Stromal cell of bone marrow (primary cell): ENCODE measurements at places on chromosomes 16 and 17.

DNA sequence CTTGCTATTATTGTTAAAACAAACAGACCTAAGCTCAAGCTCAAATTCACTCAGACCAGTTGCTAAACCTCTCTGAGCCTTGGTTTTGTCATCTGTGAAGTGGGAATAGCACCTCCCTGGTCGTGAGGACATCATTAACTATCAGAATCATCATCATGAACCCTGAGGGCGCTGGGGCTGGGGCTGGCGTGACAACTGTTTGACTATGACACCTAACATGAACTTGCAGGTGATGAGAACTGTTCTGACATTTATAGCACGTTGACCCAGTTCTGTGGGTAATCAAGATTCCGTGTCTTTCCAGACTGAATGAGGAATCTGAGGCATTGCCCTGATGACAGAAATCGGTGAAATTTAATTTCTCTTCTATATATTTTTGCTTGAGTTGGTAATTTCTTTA is 71.3 kb upstream of the CDH5 start:
- DNase-seq: no peak

DNA sequence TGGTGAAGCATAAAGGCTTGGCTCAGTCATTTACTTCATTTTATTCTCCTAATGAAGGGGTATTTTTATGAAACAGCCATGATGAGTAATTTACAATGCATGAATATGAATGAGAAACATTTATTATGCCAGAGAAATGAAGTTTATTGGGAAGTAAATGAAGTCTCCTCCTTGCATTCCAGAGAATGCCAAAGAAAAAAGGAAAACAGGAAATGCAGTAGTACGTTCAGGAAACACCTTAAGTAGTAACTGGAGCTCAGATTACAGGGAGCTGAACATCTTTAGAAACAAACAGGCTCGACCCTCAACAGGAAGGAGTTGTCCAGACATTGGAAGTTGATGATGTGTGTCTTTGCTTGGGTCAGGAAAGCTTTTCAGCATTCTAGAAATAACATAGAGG is 4.6 kb downstream of the KRT34 start:
- no peak for DNase-seq

GRCh38 chr17:2947996-2948550 is 115.3 kb downstream of the OR1D5 start:
- DNase-seq: no peak

GRCh38 chr16:15932939-15933338 is 16.5 kb upstream of the ABCC1 start:
- no peak for DNase-seq

- peak; percentile 61 for DNase-seq
Measured at GRCh38 chr17:18158022-18158600, 25.5 kb upstream of the ALKBH5 start.

- peak; percentile 35 for DNase-seq
Measured at GRCh38 chr16:12527071-12527470, 276.6 kb downstream of the CPPED1 start.

GRCh38 chr17:12020642-12021622 is at the start of gene MAP2K4:
Gene MAP2K4, plus strand, starts transcription at chr17:12020877. Its CDS starts 10 bp downstream, at chr17:12020887.
- peak; percentile 67 for DNase-seq

GRCh38 chr17:81831957-81832607 is 1.0 kb downstream of the MCRIP1 start:
- DNase-seq: peak; percentile 22

- DNase-seq: no peak
Measured at GRCh38 chr17:40363111-40363827, 1.3 kb downstream of the GJD3 start.

DNA sequence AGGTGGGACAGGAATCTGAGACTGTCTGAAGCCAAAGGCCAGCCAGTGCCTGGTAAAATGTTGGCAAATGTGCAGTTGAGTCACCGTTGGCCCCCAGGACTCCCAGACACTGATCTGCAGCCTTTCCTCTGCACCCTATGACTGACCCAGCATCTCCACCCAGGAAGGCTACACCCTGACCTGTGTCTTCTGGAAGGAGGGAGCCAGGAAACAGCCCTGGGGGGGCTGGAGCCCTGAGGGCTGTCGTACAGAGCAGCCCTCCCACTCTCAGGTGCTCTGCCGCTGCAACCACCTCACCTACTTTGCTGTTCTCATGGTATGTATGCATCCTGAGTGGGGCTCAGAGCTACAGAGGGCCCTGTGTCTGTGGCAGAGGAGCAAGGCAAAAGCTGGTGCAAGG is 24.0 kb downstream of the ADGRG5 start:
- DNase-seq: no peak

GRCh38 chr16:85873153-85873552 is 25.8 kb upstream of the IRF8 start:
- DNase-seq: no peak

GRCh38 chr17:82902972-82903874 is 63.4 kb upstream of the ZNF750 start:
- DNase-seq: no peak
